ENCODE measurements at places on chromosomes 12 and 14.

- DNase-seq: no peak
These were observed 251.8 kb downstream of the CCDC91 start for GRCh38 chr12:28442101-28442500.

DNA sequence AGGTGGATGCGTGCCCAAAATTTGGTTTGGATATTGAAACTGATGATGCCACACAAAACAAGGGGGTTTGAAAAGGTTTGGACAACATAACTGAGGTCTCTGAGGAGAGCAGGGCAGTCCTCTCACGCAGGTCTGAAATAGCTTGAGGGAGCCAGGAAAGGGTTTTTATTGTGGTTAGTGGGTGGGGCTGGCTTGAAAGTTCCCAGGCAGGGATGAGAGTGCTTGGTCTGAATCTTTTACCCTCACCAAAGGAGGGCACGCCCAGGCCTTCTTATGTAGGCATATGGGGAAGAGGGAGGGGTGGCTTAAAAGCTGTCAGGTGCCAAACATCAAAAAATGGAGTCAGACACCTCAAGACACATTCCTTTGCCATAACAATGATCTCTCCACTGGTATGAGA is 493.1 kb upstream of the CCDC196 start:
- DNase-seq: no peak

DNA sequence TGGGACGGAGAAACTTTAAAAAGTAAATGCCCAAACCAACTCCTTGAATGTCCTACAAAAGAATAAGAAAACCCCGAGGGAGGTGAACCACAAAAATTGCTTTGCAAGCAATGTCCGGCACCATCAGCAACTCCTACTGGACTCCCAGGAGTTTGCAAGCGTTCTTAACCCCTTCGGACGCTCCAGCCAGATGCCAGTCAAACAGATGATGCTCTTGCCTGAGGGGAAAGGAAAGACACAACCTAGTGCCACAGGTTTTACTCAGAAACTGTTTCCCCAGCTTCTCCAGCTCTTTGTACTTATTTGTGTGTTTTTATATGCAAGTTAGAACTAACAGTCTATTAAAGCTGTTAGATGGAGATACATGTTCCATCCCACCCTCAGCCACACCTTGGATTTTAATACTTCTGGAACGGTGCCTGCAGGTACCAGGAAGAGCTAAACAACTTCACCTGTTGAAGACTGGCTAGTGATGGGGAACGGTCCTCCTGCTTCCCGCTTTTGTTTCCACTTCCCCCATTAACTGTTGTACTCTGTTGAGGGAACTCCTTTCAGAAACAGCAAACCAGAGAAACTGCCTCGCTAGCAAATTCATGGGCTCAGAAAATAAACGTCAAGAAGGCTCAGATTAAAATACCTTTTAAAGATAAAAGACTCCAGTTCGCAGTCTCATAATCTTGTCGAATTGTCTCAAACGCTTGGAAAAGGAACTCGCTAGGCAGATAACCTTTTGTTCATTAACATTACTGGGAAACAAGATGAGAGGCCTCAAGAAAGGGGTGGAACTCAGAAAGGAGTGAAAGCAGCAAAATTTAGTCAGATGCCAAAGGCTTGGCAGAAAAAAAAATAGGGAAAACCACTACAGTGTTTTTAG is 1.1 kb upstream of the FERMT2 start:
- peak; percentile 59 for DNase-seq

GRCh38 chr12:80864046-80864735 is 73.5 kb downstream of the LIN7A start:
- no peak for DNase-seq

GRCh38 chr12:1933342-1934051 is 15.0 kb upstream of the CACNA2D4 start:
- peak; percentile 61 for DNase-seq

DNA sequence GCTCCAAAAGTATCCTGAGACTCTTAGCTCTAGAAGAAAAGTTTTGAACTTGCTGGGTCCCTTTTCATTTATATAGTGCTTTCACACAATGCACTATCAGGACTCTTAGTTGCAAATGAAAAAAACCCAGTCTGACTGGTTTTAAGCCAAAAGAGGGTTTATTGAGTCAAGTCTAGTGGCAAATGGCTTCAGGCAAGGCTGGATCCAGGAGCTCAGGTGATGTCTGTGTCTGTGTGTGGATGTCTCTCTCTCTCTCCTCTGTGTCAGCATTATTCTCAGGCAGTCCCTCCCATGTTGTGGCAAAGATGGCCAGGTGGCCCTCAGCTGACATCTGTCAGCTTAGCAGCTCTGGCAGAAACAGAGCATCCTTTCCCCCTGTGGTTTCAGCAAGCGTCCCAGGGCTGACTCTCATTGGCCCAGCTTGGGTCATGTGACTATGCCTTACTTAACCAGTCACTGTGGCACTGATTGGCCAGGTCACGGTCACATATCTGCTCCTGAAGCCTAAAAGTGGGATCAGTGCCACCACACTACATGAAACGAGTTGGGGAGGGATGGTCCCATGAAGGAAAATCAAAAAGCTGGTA is 6.2 kb downstream of the TMEM120B start:
- no peak for DNase-seq

DNA sequence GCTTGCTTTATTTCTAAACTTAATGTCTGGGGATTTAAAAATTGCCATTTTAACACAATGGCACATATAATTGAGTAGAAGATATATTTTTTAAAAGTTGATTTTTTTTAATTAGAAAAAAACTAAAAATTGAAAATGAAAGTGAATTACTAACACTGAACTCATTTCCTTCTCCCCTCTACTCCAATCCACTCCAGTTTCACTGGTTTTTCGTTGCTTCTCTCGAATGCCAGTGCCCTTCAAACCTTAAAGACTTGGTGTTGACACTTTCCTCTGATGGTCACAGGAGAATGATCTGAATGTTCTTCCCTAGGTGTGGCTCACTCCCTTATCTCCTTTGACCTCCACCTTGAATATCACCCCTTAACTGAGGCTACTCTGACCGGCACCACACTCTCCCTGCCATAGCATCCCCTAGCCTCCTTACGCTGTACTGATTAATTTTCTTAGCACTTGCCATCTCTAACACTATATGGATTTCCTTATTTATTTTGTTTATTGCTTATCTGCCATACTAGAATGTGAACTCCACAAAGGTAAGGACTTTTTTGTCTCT is 107.1 kb downstream of the LIN7A start:
- no peak for DNase-seq

DNA sequence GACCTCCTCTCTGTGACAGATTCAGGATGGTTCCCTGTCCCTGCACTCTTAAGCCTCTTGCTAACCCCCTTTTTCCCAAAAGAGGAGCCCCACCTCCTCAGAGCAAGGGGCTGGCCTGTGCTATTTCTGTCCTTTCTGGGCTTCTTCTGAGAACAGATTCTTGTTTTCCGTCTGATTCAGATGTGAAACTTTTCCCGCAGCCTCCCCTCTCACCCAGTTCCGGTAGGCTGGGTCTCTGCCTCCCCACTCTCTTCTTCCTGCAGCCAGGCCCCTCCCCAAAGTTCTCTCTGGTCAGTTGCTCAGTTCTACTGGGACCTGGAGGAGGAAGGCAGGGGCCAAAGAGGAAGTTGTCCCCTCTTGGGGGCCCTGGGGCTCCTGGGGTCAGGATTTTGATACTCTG is 11.8 kb downstream of the PDE1B start:
- no peak for DNase-seq

DNA sequence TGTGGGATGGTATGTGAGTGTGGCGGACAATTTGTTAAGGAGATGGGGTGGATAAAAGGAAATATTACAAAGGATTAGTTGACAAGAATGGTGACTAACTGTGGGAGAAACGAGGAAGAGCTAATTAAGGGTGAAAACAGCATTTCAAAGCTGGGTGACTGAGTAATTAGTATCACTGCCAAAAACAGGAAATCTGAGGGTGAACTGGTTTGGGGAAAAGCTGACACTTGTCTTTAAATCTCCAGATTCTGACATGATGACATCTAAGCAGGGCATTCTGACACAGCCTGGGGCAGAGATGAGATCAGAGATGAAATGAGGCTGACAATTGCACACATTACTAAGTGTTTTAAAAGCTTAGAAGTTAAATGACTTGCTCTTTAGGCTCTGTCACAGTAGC is 42.4 kb upstream of the CCDC175 start:
- no peak for DNase-seq

DNA sequence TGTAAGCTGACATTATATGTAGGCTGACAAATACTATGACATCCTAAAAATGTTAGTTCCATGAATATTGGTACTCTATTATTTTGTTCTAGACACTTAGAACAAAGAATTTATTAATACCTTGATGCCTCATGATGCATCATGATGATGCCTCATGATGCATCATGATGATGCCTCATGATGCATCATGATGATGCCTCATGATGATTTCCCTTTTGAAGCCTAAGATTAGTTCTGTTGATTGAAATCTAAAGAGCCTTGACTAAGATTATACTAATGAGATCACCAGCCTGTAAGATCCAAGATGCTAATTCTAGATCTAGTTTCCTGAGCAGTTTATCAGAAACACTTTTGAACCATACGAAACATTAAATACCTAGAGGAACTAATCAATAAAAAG is 4.6 kb upstream of the CEP128 start:
- DNase-seq: no peak

- no peak for DNase-seq
These were observed 13.0 kb upstream of the APOBEC1 start for GRCh38 chr12:7678744-7679143.

GRCh38 chr12:52575256-52575655 is 1.6 kb upstream of the KRT74 start:
- no peak for DNase-seq

GRCh38 chr12:79691511-79692248 is 916 bp upstream of the PAWR start:
- no peak for DNase-seq

GRCh38 chr14:103109535-103110441 is 13.5 kb upstream of the TNFAIP2 start:
- DNase-seq: peak; percentile 39

GRCh38 chr14:78335531-78335930 is 165.4 kb downstream of the NRXN3 start:
- DNase-seq: no peak

- DNase-seq: no peak
These were observed 93.5 kb downstream of the LMNTD1 start for GRCh38 chr12:25459541-25459951.

GRCh38 chr12:108302403-108303311 is 36.5 kb downstream of the CMKLR1 start:
- DNase-seq: no peak
